Right renal pelvis (tissue), 4 donors: ENCODE measurements at places on chromosomes 6 and 20. TPM values are rescaled to one million over a fixed set of nuclear protein-coding genes. Genes with fewer than 3 reads are reported as not detected.

Gene FAM209B
- 0.39 TPM for polyA plus RNA-seq

- no peak for DNase-seq
Measured at GRCh38 chr6:130150906-130151305, 71.8 kb downstream of the SAMD3 start.

- DNase-seq, result no peak
Measured at GRCh38 chr20:20606050-20606449, 106.4 kb downstream of the RALGAPA2 start.

GRCh38 chr6:34688956-34689355, 7.6 kb downstream of the ILRUN start:
- DNase-seq, result no peak
